ENCODE measurements at places on chromosomes 12 and 14.
A peak's percentile ranks its signal among the peaks of the same experiment; 100 is the strongest.

DNA sequence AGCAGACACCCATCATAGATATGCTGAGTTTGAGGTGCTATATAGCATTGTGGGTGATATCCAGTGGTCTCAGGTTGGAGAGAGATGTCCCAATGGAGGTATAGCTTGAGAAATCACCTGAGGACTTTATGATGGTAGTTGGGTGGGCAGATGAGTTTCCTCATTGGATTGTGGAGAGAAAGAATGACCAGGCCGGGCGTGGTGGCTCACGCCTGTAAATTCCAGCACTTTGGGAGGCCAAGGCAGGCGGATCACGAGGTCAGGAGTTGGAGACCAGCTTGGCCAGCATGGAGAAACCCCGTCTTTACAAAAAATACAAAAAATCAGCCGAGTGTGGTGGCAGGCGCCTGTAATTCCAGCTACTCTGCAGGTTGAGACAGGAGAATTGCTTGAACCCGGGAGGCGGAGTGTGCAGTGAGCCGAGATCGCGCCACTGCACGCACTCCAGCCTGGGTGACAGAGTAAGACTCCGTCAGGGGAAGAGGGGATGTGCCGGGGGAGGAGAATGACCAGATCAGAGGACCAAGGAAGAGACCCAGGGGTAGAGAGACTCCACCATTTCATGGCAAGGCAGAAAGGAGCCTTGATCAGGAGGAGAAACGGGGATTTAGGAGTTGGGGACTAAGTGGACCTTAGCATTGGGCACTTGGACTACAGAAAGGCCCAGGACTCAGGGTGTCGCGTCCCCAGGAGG lies 757 bp upstream of the PCK2 start:
- peaks cover 13% of the 10 kb centered on the region for H3K36me3 ChIP-seq
- peak overlapping the region; percentile 96 for H3K27ac ChIP-seq
- H3K27me3 ChIP-seq, result no peaks in the 10 kb centered on the region
- H3K4me1 ChIP-seq, result peaks cover 47% of the 10 kb centered on the region
- H3K4me3 ChIP-seq, result peak overlapping the region; percentile 81
- no peak for DNase-seq

DNA sequence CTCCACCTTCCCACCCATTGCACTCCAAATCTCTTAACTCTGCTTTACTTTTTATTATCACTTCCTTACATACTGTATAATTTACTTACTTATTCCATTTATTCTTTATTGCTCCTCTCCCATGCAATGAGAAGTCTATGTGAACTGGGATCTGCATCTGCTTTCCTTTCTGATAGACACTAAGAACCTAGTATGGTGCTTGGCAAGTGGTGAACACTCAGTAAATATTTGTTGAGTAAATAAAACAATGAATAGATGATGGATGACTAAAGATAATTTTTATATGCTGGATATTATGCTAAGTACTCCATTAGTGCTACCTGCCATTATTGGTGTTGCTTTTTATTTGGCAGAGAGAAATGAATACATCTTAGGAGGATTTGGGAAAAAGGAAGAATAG lies 151.0 kb downstream of the TPH2 start:
- no peaks in the 10 kb centered on the region for H3K36me3 ChIP-seq
- H3K4me3 ChIP-seq, result no peak overlapping the region
- no peaks in the 10 kb centered on the region for H3K4me1 ChIP-seq
- H3K27ac ChIP-seq, result no peak overlapping the region
- DNase-seq, result no peak

DNA sequence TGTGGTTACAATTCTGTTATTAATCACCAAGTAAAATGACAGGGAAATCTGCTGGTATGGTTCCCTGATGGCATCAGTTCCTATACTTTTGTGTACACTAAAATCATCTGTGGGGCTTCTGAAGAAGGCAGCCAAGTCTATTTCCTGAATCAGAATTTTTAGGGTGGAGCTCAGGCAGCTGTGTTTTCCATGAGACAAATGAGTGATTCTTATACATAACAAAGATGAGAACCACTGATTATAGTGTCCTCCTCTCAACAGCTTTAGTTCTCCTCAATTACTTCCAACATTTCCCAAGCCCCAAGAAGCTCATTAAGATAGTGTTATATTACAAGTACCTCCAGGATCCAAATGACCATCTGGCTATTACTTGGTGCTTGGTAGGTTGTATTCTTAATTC lies 64.5 kb upstream of the USP44 start:
- H3K27ac ChIP-seq, result peak overlapping the region; percentile 70
- no peaks in the 10 kb centered on the region for H3K27me3 ChIP-seq
- H3K4me1 ChIP-seq, result peaks cover 22% of the 10 kb centered on the region
- no peaks in the 10 kb centered on the region for H3K36me3 ChIP-seq
- no peak overlapping the region for H3K4me3 ChIP-seq

GRCh38 chr14:102958461-102958860 lies 36.0 kb downstream of the AMN start:
- DNase-seq, result no peak
- H3K27ac ChIP-seq, result no peak overlapping the region
- no peaks in the 10 kb centered on the region for H3K4me1 ChIP-seq
- no peak overlapping the region for H3K4me3 ChIP-seq

DNA sequence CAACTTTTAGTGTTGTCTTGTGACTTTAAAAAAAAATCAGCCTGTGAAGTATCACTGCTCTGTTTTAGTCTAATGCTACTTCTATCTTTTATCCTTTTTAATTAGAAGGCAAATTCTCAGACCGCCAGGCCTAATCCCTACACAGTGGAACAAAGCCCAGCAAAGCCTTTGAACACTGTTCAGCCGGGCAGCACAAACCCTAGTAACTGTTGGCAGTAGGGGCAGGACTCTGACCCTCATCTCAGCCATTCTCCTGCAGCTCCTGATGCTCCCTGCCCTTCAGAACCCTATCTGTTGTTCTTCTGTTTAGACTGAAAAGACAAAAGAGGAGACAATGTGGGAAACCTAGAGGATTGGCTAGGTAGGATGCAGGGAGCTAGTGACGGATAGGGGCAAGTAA lies 78.0 kb upstream of the OTX2 start:
- H3K36me3 ChIP-seq, result no peaks in the 10 kb centered on the region
- no peak overlapping the region for H3K27ac ChIP-seq
- H3K27me3 ChIP-seq, result peaks cover 19% of the 10 kb centered on the region
- no peak for DNase-seq
- H3K4me1 ChIP-seq, result no peaks in the 10 kb centered on the region

DNA sequence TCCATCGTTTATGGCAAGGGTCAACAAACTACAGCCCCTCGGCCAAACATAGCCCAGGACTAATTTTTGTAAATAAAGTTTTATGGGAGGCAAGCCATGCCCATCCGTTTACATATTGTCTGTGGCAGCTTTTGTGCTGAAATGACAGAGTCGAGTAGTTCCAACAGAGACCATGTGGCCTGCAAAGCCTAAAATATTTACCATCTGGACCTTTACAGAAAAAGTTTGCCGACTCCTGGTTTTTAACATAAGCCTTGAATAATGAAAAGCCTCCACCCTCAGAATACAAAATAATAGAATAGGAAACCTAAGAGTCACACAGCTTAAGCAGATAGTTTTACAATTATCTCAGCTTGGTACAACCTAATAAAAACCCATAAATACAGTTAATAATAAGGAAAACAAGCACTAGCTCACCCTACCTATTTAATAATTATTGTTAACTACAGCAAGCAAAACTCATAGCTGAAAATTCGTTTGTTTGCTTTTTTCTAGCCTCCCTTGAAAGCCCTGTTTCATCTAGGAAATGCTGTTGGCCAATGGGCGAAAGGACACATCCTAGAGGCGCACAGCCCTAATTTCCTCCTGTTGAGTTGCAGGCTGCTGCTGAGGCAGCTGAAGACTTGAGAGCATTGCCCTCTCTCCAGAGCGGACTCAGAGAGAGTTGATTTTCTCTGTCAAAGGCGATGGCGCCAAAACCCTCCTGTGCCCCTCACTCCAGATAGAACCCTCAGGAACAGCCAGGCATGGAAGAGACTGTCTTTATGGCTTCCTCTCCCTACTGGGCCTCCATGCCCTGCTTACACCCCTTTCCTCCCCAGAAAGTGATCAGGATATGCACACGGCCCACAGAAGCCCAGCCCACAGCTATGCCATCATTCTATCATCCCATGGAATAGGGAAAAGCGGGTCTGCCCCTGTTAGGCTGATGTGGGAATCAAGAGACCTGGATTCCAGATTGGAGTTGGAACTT lies 107.2 kb downstream of the DPF3 start:
- H3K4me3 ChIP-seq, result no peak overlapping the region
- no peaks in the 10 kb centered on the region for H3K4me1 ChIP-seq
- no peaks in the 10 kb centered on the region for H3K27me3 ChIP-seq
- no peaks in the 10 kb centered on the region for H3K36me3 ChIP-seq
- no peak overlapping the region for H3K27ac ChIP-seq

DNA sequence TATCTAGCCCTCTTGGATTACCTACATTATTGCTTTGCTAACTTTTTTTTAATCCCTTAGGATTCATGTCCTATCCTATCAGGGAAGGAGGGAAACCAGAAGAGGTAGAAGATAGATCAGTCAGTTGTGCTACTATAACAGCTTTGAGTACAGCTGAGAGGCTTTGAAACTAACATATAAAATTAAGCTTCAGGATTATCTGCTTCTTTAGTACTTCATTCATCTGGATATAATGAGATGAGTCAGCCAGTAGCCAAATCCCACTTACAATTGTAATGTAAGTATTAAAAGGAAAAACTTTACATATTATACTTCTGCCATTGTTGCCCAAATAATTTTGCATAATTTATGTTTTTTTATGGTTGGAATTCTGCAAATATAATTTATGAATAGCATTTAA lies 33.4 kb upstream of the ANO6 start:
- H3K4me3 ChIP-seq, result no peak overlapping the region
- no peaks in the 10 kb centered on the region for H3K27me3 ChIP-seq
- no peaks in the 10 kb centered on the region for H3K36me3 ChIP-seq

DNA sequence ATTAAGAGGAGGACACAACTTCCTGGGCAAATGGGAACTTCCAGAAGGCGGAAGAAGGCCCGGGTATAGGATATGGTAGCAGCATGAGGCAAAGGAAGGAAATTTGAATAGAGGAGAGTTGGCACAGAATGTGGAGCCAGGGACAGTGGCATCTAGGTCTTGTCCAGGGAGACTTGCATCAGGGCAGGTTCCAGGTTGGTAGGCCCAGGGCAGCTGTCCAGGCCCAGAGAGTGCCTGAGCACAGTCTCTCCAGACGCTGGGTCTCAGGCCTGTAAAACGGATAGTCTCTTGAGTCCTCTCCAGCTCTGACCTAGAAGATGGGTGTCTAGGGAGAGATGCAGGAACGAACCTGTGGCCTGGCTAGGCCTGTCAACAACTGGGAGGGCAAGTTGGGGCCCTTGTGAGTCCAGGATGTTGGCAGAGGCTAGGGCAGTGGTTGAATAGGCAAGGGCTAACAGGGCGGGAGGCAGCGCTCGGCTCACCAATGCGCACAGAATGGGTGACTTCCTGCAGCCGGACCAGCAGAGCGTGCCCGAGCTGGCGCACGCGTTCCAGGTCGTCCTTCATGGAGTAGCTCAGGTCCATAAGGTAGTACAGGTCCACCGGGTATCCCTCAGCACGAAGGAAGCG lies 9.9 kb downstream of the ITGB7 start:
- peaks cover 4% of the 10 kb centered on the region for H3K4me1 ChIP-seq
- H3K36me3 ChIP-seq, result peaks cover 6% of the 10 kb centered on the region
- H3K4me3 ChIP-seq, result no peak overlapping the region
- no peak for DNase-seq
- H3K27ac ChIP-seq, result no peak overlapping the region

DNA sequence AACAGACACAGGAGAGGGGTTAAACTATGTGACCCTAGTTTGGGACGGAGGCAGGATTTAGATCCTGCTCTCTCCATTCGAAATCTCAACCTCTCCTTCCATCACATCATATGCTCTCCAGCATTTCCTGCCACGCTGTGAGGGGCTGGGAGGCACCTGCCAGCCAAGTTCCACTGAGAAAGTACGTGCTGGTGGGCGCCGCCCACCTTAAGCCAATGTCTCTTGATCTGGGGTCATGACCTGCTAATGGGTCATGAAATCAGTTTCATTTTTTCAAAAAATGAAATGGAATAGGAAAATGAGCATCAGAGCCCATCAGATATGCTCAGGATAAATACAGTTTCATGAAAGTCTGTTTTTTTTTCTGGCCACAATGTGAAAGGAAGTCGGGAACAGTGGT lies 7.2 kb downstream of the MCRS1 start:
- H3K4me3 ChIP-seq, result no peak overlapping the region
- no peaks in the 10 kb centered on the region for H3K27me3 ChIP-seq
- peaks cover 95% of the 10 kb centered on the region for H3K36me3 ChIP-seq
- H3K27ac ChIP-seq, result no peak overlapping the region

GRCh38 chr12:29316752-29317151 lies 64.2 kb downstream of the ERGIC2 start:
- H3K4me3 ChIP-seq, result no peak overlapping the region
- no peak for DNase-seq
- peaks cover 3% of the 10 kb centered on the region for H3K36me3 ChIP-seq
